ENCODE measurements at places on chromosomes 3 and 15.

- DNase-seq, result no peak
These were observed 88.2 kb downstream of the AGBL1 start for GRCh38 chr15:86167841-86168240.

DNA sequence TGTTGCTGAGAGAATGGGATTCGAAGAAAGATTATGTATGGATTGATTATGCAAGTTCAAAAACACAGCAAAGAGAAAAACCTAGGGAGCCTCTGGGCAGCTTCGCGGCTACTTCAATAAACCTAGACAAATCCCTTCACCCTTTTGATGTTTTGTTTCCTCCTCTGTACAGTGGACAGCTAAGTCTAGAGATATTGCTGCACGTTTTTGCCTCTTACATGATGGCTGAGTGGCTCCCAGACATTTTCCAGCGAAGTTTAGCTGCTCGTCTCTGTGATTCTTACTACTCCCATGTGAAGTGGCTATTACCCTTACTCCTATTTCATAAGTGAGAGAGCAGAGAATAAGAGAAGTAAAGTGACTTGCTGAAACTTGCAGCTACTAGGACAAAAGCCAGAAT is 695.0 kb upstream of the GRM7 start:
- DNase-seq, result no peak

DNA sequence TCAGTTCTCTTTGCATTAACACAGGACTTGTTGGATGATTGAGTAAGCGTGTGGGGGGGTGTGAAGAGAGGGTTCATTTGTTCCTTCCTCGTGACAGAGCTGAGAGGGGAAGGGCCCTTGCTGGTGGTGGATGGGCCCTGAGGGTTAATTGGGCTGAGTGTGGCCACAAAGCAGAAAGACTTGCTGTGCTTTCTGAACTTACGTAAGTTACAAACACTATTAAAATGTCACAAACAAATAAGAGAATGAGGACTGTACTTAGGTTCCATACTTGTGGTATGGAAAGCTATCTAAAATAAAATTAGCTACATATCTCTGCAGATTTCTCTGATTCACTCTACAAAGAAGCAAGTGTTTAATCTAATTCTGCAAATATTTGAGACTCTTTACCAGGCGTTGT is 231.3 kb downstream of the LPP start:
- no peak for DNase-seq

GRCh38 chr3:37858742-37859141 is 2.9 kb upstream of the CTDSPL start:
- no peak for DNase-seq

- no peak for DNase-seq
These were observed 788.2 kb upstream of the ALCAM start for GRCh38 chr3:104578558-104578957.

DNA sequence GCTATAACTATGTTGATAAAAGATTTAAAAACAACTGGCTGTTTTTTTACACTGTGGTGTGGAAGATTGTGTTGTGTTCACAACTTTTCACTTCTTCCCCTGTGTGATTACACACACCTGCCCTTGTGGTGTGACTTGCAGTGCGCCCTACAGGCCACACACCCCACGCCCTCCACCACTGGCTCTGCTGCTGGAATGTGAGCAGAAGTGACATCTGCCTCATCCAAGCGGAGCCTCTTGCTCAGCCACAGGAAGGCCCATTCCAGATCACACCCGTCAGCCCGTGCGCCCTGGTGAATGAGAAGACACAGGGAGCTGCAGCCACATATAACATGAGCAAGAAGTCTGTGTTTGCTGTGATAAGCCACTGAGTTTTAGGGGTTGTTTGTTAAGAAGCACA is 7.0 kb downstream of the CCR2 start:
- no peak for DNase-seq

- DNase-seq, result no peak
These were observed 318.5 kb downstream of the NTRK3 start for GRCh38 chr15:87938031-87938430.
